ENCODE measurements at places on chromosomes 2 and 18.

- DNase-seq: no peak
Observed at GRCh38 chr2:134324430-134324829, 70.6 kb downstream of the MGAT5 start.

- DNase-seq: no peak
Observed at GRCh38 chr2:240441326-240441992, 6.0 kb downstream of the GPC1 start.

GRCh38 chr2:29762239-29762638 is 159.1 kb downstream of the ALK start:
- no peak for DNase-seq

DNA sequence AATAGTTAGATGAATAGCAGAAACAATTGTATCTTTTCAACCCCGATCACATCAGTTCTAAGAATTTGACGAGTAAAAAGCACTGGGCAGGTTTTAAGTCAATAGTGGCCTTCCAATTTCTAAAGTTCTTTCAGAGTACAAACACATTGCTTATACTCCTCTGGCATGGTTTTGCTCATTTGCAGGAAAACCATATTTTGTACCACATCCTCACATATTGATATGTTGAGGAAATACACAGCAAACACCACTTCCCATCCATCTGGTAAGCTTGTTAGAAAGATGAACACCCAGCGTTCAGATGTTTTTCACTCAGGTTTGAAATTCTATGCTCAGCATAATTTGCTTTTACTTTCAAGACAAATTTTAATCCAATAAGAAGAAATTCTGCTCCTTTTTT is 344.6 kb upstream of the ACVR2A start:
- DNase-seq: no peak

- DNase-seq: no peak
Observed at GRCh38 chr18:45006934-45007333, 326.2 kb downstream of the SETBP1 start.

DNA sequence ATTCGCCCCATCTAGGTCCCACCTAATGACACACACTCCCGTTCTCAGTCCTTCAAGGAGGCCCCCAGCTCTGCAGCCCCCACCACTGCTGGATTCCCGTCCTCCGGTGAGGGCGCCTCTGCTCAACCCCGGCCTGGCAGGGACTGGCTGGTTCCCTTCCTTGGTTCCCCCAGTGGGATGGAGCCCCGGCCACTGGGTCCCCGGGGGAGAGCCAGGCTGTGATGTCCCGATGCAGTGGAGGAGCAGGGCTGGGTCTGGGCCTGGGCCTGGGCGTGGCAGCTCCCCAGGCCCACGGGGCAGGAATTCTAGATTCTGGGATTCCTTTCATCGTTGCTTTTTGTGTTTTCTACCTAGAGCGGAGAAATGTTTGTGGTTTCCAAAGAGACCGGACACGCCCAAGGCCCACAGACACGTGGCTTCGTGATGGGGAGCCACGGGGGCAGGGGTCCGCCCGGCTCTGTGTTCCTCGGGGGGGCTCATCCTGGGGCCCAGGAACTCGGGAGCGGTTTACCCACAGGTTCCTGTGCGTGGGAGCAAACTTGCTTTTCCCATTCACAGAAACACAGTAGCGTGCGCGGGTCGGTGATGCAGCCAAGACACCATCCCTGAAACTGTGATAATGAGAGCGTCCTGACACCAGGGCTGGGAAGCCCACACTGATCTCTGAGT is 67.0 kb downstream of the SLC66A2 start:
- no peak for DNase-seq

DNA sequence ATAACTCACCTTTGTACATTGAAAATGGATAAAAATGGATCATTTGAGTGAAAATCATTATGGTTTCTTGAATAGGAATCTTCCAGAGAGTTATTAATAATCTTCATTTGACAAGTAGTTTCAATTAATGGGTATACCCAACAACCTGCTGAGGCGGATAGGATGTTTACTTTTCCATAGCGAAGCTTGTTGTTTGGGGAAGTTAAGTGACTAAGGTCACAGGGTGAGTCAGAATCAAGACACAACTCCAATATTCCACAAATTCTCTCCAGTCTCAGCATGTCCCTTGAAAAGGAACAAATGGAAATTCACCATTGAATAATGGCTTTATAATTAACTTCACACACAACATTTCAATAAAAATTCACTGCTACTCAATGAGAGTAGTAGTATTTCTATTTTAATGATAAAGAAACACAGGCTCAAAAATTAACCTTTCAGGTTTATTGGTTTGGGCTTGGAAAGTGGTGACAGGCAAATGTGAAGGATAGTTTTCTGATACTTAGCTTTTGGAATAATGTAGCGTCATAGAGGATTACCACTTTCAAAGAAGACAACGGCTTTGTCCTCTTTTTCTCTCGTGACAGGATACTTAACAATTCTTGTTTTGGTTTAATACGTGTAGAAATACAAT is 211.3 kb downstream of the GPD2 start:
- DNase-seq: no peak

DNA sequence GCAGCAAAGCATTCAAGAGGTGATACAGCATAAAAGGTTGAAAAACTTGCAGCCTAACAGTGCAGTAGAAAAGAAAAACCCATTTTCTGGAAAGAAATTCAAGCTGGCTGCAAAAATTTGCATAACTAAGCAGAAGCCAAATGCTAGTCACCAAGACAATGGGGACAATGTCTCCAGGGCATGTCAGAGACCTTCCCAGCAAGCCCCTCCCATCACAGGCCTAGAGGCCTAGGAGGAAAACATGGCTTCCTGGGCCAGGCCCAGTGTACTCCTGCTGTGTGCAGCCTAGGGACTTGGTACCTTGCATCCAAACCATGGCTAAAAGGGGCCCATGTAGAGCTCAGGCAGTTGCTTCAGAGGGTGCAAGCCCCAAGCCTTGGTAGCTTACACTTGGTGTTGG is 405.1 kb upstream of the CYRIA start:
- DNase-seq: no peak

- peak; percentile 67 for DNase-seq
Observed at GRCh38 chr2:84846741-84847142, 34.1 kb downstream of the TRABD2A start.

DNA sequence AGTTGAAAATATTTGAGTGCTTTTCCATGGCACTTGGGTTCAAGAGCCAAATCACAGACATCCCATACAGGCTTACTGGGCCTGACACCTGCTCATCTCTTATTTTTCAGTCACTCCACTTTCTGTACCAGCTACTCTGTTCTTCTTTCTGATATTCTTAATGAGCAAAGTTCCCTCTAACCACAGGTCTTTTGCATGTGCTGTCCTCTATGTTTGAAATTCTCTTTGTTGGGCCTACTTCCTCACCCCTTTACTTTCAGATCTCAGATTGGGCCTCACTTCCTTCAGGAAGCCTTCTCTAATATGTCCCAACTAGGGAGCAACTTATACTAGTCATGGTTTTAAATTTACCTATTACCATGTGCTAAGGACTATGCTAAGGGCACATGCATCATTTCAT is 81.8 kb upstream of the RBMS1 start:
- DNase-seq: no peak

GRCh38 chr2:143948710-143949109 is 571.2 kb downstream of the ZEB2 start:
- DNase-seq: peak; percentile 38

DNA sequence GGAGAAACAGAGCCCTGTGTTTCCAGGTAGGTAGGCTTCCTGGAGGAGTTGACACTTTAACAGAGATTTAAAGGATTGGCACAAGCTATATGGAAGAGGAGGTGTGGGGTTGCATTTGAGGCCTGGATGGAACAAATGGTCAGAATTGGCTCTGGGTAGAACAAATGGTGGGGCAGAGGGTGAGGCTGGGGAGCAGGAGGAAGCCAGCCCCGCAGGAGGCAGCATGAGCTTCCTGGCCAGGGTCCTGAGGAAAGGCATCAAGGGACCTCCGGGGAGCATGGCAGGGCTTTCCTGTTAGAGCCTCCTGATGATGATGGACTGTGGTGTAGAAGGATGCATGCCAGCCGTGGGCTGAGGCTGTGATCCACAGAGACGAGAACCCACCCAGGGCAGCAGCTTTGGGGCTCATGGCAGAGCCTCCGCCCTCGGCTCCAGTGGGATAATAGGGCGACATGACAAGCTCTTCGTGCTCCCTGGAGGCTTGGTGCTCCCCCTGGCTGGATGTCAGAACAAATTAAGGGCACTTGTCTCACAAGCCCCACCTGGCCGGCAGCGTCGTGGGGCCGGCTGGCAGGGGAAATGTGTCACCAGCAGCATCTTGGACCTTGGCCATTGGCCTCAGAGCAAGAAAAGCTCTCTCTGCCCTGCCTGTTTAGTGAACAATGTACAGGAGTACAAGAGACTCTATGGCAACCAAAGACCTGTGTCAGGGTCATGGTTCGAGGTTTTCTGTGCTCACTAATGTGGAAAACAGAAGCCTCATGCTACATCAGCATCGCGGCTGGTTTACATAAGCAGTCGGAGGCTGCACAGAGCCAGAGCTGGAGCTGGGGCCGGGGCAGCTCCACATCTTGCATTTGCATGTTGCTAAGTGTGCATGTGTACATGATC is 153.5 kb downstream of the MYCN start:
- DNase-seq: no peak

DNA sequence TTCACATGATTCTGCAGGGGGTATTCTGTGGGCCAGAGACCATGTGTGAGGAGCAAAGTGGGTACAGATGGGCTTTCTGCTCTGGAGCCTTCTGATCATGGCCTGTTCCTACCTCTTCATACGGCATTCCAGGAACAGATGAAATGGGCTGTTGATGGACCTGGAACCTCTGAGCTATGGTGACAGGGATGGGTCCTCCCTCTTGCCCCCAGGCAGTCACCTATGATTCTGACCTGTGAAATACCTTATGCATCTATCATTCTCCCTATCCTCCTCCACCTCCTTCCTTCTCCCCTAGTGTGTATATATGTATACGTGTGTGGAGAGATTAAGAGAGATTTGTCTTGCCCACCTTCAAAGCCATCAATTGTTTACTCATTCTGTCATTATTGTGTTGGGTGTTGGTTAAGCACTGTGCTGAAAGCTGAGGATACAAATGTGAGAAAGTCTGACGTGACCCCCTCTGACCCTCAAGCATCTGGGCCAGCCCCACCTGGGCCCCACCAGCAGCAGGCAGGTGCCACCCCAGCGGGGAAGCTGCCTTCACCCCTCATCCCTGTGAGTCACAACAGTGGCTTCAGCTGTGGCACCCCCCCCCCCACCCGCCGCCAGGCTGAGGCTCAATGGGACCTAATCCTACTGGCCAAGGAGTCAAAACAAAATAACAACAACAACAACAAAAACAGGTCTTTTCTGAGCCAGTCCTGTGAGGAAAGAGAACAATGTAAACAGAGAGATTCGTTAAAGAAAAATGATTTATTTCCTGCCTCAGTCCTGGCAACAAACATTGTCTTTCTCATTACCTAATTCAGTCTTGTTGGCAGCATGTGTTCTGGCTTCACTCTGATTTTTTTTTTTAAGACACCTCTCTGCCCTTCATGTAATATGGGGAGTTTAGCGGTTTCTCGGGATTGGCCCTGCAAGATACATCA is 103.8 kb upstream of the CDC42EP3 start:
- peak; percentile 68 for DNase-seq

GRCh38 chr2:151974988-151975387 is 123.9 kb downstream of the CACNB4 start:
- DNase-seq: no peak

GRCh38 chr2:211035548-211036185 is 479.3 kb downstream of the CPS1 start:
- peak; percentile 0 for DNase-seq

GRCh38 chr2:5253263-5253662 is 438.9 kb upstream of the SOX11 start:
- DNase-seq: no peak

DNA sequence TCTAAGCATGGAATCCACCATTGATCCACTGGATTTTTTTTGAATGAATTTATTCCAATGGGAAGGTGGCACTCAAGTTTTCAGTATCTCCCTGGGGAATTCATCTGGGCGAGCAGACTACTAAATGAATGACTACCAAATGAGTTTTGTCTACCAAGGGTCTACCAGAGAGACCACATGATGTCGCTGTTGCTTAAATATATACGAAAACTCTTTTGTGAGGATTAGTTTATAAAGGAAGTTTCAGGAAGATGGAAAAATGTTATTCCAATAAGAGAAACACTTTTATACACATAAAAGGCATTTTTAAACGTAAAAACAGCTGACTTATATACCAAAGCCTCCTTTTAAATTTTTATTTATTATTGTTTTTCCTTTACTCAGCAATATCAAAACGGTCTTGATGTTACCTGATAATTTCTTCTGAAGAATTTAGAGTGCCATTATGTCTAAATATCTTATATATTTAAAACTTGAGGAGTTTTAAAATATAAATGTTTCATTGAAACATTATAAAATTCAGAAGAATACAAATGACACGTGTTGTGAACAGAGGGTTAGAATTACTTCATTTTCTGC is 139.7 kb downstream of the HRH4 start:
- peak; percentile 61 for DNase-seq

- DNase-seq: peak; percentile 39
Observed at GRCh38 chr2:151999053-151999452, 99.8 kb downstream of the CACNB4 start.

- DNase-seq: no peak
Observed at GRCh38 chr2:85481818-85482777, 56.9 kb upstream of the MAT2A start.

GRCh38 chr2:85327822-85328617 is at the start of gene TGOLN2:
TSS of gene TGOLN2 (minus strand) at chr2:85327989. CDS start at chr2:85327962, 27 bp downstream.
- DNase-seq: peak; percentile 89

GRCh38 chr2:143513081-143513480 is 383.9 kb downstream of the ARHGAP15 start:
- peak; percentile 81 for DNase-seq

GRCh38 chr2:141748616-141749015 is 382.2 kb downstream of the LRP1B start:
- DNase-seq: no peak

DNA sequence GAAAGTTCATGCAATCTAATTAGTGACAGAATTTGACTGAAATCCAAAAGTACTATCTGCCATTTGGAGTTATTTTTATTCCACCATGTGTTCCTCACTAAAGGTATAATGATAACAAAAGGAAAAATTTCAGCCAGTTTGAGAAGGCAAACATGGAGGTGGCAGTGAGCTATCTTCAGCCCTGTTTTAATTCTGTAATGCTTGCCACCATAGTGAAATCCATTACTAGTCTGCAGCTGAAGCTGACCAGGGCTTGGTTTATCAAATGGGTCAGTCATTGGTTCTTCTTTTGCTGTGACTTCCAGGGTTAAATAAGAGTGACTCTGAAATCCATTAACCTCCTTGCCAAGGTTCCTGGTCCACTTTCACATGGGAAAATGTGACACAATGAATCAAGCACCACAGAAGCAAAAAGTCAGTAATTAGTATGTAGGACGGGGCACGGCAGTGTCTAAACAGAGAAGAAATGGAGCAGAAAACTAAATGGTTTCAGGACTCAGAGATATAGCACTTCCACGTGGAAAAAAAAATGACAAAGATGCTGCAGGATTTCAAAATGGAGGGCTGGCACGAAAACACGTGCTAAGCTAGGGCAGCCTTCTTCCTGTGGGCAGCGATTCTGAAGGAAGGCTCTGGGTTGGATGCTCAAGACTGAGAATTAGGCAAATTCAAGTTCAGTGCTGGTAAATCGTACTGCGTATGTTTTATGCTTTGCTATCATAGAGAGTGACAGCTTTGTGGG is 87.2 kb downstream of the EPHA4 start:
- DNase-seq: peak; percentile 43

GRCh38 chr2:8819194-8819593 is 18.2 kb downstream of the KIDINS220 start:
- peak; percentile 16 for DNase-seq

- DNase-seq: no peak
Observed at GRCh38 chr2:43427032-43427424, 168.8 kb downstream of the THADA start.

Data from AG10803 (cell line).